ENCODE measurements at places on chromosomes 2 and 18. TPM values are rescaled to one million over a fixed set of nuclear protein-coding genes. Genes with fewer than 3 reads are reported as not detected.

DNA sequence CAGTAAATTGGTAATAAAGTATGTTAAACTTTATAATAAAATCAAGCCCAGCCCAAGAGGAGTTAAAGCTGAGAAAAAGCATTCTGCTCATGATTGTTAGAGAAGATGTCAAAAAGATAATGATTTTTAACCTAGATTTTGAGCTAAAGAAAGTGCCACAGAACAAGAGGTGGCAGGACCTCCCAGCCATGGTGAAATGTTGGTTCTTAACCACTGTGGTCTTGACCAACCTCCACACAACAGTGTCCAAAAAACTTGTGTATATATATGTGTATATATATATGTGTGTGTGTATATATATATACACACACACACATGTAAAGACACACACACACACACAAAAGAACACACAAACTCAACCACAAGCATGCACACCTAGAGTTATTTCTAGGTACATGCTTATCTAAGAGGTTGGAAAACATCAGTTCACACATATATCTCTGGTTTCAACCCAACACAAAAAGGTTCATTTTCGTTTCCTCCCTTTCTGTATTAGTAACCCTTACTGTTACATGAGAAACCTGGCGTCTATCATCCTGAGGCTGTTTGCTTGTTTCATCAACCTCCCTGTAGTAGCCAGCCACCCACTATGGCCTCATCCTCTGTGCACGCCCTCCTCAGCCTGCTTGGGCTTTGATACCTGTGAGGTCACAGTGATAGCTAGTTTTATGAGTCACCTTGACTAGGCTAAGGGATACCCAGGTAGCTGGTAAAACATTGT is 631.8 kb upstream of the ID2 start:
- no peak for DNase-seq

DNA sequence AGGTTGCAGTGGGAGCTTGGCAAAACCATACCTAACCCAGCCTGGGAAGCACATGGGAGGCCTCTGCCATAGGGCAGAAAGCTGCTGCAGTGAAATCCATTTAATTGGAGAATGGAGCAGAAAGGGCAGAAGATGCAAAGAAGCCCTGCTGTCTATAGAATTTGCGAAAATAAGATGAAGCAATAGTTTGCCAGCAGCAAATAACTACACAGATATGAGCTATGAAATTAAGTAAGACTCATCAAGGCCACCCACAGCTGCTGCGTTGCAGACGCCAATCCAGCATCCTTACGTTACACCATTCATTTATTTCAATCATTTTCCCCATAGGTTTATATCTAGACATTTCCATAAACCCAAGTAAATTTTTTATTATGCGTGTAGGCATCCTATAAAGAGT is 21.1 kb downstream of the ATP8B1 start:
- no peak for DNase-seq

GRCh38 chr18:44937960-44938719 is 257.5 kb downstream of the SETBP1 start:
- DNase-seq: no peak

Gene DES
- not detected for polyA plus RNA-seq

Gene RBM44
- polyA plus RNA-seq: 0.17 TPM

Measured in CD4-positive, alpha-beta memory T cell (primary cell).